ENCODE measurements at places on chromosomes 2 and 18.

- no peak for DNase-seq
Measured at GRCh38 chr2:4515871-4516761, 812.7 kb downstream of the DCDC2C start.

DNA sequence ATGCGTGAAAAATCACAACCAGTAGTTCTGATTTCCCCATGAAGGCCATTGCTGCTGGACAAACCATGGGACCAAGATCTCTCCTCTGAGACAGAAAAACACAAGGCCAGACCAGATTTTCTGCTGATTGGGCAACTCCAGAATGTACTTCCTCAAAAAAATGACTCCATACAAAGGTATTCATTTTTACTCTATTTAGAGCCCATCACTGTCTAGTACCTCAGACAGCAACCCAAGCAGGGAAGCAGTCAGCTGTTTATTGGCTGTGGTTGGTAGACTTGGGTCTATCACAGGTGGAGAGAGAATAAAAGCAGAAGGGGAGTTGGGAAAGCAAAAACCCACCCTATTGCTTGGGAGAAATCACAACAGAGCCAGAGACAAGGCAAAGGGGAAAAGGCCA lies 219.9 kb downstream of the PIK3C3 start:
- DNase-seq, result no peak

GRCh38 chr2:148022351-148022750 lies 1.5 kb downstream of the MBD5 start:
- no peak for DNase-seq

DNA sequence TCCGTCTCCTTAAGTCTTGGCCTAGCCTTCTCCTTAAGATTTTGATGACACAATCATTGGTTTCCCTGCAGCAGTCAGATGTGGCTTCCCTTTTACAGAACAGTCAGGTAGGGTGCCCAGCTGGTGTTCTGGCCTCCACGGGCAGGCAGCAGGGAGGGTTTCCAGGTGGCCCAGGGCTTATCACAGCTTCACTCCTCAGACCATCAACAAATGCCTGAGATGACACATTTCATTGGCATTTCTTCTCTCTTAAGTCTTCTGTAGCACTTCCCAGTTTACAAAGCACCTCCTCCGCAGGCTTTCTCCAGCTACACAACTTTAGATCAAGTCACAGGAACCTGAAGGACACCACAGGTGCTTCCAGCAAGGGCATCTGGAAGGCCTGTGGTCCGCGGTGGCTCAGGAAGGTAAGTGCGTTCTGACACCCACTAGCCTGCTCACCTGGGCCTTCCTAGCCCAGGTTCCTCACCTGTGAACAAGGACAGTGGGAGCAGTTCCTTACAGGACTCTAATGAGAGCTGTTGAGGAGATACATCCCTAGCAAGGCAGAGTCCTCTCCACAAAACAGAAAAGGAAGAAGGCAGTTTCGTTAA lies 37.6 kb downstream of the PTPN18 start:
- DNase-seq, result no peak

- no peak for DNase-seq
Measured at GRCh38 chr2:86417961-86418360, 23.2 kb upstream of the KDM3A start.

All from HS-5 (cell line).